Activated naive CD4-positive, alpha-beta T cell treated with anti-CD3 and anti-CD28 coated beads, Interleukin-2, amount 50 U/mL, for 72 hours (primary cell): ENCODE measurements at places on chromosomes 5 and 9. TPM values are rescaled to one million over a fixed set of nuclear protein-coding genes. Genes with fewer than 3 reads are reported as not detected.
A peak's percentile ranks its signal among the peaks of the same experiment; 100 is the strongest.

DNA sequence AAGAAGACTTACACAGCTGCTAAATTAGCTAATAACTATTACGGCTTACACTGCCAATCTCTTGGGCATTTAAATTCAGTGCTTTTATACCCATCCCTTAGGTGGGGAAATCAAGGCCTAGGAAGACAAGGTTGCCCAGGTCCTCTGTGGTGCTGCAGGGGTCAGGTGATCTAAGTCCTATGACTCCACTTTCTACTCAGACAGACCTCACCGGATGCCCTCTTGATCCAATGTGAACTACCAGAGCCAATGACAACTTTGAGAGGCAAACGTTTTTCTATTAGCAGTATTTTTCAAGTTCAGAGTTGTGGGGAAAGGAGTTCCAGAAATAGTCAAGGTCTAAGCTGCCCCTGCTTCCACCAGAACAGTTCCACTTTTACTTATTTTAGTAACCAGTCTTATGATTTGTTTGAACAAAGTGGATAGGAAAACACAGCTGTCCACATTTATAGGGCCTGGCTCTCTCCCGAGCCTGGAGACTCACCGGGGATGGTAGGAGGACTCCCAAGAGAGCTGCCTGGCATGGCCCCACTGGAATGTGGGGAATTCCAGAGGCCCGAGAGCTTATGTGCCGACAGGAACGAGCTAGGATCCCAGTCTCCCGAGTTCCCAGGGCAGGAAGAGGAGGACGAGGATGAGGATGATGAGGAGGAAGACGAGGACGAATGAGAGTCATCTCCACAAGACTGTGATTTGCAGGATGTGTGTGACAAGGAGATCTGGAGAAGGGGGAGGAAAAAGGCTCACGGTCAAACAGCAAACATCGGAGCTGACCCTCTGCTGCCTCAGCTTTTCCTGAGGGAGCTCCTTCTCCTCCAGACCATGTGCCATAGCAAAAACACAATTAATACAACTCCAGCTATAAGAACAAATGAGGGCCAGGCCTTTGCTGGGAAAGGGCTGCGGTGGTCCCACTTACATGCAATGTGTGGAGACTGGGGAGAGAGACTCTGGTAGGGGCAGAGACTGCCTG lies 16.7 kb downstream of the FAM193B start:
- DNase-seq: no peak

The MFAP3 gene
- 12.5 TPM for total RNA-seq

DNA sequence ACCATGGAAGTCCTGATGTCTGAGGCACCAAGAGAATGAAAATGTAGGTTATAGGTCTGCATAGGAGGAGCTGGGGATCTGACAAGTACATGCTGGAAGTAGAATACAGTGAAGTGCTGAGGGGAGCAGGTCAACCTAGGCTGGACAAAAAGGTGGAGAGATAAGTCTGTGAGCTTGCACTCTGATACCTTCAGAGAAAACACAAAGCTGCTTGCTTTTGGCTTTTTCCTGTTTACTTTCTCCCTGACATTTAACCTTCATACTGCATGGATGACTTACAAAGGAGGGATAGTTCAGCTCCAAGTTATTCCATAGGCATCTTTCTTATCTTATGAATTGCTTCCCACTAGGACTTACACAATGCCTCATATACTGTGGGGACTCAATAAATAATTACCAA lies 256.7 kb upstream of the NREP start:
- no peak for DNase-seq

GRCh38 chr5:55484531-55484930 lies 50.2 kb downstream of the PLPP1 start:
- DNase-seq: no peak

DNA sequence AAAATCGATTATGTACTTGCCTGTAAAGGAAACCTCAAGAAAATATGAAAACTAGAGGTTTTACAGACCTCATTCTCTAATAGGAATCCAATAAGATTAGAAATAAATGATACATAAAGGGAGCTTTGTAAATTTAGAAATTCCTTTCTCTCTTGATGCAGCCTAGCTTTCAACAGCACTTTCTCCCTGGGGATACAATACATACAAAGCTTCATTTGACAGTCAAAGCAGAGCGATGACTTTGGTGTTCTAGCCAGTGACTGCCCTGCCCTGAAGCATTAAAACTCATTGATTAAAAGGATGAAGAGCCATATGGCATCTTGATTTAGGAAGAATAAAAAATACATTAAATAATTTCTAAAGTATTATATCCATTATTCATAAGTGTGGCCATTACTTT lies 46.3 kb upstream of the GLIS3 start:
- DNase-seq: no peak

GRCh38 chr5:132076202-132076830 lies 2.7 kb downstream of the CSF2 start:
- no peak for DNase-seq

DNA sequence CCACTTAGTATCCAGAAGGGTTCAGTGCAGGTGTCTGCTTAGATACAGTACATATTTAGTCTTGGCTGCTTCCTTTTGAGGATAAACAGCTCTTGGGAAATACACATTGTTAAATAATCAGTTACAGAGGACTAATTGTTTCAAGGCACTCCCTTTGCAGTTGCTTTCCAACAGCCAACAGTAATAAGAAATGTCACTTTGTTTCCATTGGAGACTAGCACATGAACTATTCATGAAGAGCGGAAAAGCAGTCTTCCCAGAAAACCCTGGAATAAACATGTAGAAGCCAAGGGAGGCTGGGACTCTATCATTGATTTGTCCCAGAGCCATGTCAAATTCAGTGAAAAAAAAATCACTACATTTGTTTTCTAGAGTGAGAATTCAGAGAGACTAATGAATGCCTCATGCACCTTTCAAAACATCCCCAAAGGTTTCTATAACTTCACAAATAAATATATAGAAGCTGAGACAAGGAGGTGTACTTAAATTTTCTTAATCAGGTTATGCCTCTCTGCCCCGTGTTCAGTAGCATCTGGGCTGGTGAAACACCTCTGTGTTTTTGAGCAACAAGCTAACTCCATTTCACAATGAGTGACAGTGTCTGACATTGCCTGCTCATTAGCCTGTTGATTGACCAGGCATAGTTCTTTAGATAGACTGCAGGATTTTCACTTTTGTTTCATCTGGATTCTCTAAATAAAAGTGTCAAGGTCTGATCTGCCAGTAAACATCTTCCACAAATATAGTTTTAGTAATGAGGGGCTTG lies 271.5 kb downstream of the ARRDC3 start:
- DNase-seq: no peak

GRCh38 chr5:2996248-2996647 lies 244.8 kb upstream of the IRX2 start:
- no peak for DNase-seq

DNA sequence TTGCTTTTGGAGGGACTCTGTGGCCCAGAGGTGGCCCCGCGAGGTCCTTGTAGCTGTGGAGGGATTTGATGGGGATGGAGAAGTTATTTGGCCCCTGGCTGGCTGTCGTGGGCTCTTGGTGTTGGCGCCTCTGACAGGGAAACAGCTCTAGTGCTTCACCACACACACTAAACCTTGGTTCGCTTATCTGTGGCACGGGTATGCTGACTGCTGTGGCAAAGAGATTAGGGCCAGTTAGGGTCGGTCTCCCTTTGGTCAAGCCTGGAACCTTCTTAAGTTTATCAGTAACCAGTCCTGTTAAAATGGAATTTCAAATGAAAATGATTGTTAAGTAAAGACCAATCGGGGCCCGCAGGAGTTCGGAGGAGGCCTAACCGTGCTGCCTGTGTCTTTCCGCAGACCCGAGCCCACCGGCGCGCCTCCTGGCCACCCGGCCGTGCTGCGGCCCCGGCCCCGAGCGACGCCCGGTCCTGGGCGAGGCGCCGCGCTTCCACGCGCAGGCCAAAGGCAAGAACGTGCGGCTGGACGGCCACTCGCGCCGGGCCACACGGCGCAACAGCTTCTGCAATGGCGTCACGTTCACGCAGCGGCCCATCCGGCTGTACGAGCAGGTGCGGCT lies 28.4 kb downstream of the NEURL1B start:
- no peak for DNase-seq

The POU4F3 gene
- total RNA-seq: not detected

GRCh38 chr5:108836492-108836891 lies 88.8 kb downstream of the FER start:
- DNase-seq: no peak

The CERCAM gene
- 1.2 TPM for total RNA-seq

GRCh38 chr5:53257806-53258373 lies 148.3 kb upstream of the MOCS2 start:
- no peak for DNase-seq

DNA sequence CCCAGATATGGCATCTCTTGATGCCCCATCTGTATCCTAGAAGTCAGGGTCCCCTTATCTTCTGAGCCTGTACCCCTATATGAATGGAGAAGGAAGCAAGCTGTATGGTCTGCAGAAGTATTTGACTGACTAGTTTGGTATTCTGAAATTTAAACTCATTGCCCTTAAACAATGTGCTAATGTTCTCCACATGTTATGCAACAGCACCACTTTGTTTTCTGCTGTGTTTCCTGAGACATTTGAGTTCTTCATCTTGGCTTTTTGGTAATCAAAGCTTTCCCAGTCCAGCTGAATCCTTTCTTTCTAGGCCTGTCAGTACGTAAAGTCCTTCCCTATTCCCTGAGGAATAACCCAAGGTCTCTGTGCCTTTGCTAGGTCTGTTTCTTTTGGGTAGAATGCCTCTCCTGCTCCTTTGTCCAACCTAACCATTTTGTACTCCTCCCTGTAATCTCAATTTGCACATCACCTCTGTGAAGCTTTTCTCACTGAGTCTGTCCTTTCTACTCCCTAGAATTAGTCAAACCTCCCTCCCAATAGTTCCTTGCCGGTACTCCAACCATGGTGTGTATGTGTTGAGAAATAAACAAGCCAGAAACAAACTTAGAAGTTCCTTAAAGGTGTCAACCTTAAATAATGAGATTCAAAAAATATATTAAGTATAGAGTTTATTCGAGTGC lies 72.1 kb upstream of the HSPB3 start:
- no peak for DNase-seq

GRCh38 chr9:101993771-101994170 lies 255.3 kb upstream of the GRIN3A start:
- no peak for DNase-seq

The NR3C1 gene
- 39.5 TPM for total RNA-seq

DNA sequence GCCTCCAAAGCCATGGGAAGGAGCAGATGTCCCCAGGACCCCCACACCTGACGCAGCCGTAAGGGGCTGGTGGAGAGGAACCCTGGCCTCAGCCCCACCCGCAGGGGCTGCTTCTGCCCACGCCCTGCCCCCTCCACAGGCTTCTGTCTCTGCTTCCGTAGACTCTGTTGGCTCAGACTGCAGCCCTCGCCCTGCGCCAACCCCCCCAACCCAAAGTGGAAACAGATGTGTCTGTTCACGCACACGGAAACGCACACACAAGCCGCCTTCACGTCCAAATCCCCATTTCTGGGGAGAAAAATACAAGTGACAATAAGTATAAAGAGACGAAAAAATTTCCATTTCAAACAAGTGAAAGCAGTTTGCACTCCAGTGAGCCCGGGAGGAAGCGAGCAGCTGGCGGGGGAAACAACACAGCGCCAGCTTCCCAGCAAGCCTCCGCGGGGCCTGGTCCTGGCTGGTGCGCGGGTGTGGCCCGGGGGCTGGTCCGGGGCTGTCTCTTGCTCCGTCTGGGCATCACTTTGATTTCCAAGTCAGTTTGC lies 32.6 kb upstream of the RXRA start:
- DNase-seq: no peak

The AK8 gene
- total RNA-seq: not detected

The NR4A3 gene
- 19.2 TPM for total RNA-seq

DNA sequence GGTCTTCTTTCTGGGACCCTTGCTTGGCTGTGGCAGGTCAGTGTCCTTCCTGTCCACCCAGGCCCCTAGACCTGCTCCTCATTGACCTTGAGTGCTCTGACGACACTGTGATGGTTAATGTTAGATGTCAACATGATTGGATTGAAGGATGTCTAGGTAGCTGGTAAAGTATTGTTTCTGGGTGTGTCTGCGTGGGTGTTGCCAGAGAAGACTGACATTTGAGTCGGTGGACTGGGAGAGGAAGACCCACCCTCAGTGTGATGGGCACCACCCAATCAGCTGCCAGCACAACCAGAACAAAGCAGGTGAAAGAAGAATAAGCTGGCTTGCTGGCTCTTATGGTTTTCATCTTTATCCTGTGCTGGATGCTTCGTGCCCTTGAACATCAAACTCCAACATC lies 74.5 kb downstream of the CFAP90 start:
- no peak for DNase-seq

DNA sequence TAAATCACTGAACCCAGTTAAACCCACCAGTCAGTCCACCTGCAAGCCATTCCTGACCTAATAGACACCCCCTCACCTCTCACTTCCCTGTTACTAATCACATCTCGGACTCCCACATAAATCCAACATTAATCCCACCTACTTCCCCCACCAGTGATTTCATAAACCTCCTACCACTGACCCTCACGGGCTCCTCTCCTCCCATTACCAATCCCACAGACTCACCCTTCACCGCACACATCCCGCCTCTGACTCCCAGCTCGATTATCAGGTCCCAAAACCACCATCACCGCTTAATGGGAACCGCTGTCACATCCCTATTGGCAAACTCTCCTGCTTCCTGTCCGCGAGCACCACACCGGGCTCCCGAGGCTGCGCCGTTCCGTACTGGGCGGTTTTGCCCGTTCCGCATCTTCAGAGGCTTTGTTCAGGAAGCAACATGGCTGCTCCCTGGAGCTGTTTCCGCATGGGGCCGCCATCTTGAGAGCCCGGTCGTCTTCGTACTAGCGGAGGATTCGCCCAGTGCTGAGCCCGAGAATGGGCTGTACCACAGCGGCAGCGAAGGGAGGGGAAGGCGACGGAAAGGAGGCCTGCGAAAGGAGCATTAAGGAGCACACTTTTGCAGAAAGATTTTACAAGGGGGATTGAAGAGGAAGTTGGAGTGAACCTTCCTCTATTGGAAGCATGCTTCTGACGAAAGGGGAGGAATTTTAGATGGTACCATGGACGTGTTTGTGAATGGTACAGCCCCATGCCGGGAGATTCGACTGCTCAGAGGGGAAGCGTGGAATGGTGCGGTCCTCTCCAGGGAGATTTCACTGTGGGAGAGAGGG lies at the start of gene ZNF300:
ZNF300 (minus strand) TSS at position 502 of the 833 bp plus-strand sequence. CDS start 1,825 bp downstream, outside the sequence.
- peak; percentile 61 for DNase-seq

DNA sequence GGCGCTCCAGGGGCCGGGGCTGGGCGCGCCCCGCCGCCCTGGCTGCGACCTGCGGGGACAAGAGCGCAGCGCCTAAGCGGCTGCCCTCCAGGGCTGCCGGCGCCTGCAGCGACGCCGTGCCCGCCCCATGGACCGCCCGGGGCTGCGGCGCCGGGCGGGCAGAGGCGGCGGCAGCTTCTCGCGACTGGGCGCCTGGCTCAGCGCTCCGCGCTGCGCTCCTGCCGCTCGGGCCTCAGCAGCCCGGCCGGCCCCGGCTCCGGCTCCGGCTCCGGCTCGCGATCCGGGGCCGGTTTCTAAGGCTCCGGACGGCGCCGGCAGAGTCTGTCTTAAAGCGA lies at the start of gene PITX1:
PITX1 (minus strand) TSS at position 328 of the 335 bp plus-strand sequence. CDS start 347 bp downstream, outside the sequence.
- no peak for DNase-seq

DNA sequence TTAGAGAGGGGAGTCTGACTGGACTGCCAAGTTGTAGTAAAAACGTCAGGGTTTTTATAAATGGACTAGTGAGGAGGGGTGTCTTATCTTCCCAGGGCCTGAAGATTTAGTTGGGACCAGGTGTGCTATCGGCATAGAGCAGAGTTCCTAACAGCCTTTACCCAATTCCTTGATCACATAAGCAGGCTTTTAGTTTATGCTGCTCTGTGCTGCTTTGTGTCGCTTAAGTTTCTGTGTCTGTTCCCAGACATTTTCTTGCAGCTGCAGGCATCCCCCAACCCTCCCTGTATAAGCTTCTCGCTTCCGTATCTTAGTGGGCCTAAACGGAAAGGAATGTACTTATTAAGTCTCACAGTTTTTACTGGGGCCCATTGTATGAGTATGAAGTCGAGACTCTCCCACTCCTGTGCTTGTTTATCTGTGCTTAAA lies 2.6 kb upstream of the SMC5 start:
- DNase-seq: no peak
